Stimulated activated CD4-positive, alpha-beta T cell treated with anti-CD3 and anti-CD28 coated beads, Interleukin-4, amount 100 ng/mL, for 48 hours (primary cell): ENCODE measurements at places on chromosomes 6 and 20.

- no peak for DNase-seq
Measured at GRCh38 chr6:166989427-166990032, 9.7 kb upstream of the CEP43 start.

GRCh38 chr6:68975064-68975463, 340.0 kb downstream of the ADGRB3 start:
- no peak for DNase-seq

DNA sequence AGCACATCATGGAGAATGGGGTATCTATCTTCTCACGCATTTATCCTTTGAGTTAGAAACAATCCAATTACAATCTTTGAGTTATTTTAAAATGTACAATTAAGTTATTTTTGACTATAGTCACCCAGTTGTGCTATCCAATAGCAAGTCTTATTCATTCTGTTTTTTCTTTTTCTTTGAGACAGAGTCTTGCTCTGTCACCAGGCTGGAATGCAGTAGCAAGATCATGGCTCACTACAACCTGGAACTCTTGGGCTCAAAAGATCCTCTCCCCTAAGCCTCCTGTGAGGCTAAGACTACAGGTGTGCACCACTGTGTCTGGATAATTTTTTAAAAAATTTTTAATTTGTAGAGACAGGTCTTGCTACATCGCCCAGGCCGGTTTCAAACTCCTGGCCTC, 201.5 kb upstream of the ZNF217 start:
- no peak for DNase-seq

GRCh38 chr6:73702444-73702843, 6.4 kb downstream of the CD109 start:
- DNase-seq = no peak

DNA sequence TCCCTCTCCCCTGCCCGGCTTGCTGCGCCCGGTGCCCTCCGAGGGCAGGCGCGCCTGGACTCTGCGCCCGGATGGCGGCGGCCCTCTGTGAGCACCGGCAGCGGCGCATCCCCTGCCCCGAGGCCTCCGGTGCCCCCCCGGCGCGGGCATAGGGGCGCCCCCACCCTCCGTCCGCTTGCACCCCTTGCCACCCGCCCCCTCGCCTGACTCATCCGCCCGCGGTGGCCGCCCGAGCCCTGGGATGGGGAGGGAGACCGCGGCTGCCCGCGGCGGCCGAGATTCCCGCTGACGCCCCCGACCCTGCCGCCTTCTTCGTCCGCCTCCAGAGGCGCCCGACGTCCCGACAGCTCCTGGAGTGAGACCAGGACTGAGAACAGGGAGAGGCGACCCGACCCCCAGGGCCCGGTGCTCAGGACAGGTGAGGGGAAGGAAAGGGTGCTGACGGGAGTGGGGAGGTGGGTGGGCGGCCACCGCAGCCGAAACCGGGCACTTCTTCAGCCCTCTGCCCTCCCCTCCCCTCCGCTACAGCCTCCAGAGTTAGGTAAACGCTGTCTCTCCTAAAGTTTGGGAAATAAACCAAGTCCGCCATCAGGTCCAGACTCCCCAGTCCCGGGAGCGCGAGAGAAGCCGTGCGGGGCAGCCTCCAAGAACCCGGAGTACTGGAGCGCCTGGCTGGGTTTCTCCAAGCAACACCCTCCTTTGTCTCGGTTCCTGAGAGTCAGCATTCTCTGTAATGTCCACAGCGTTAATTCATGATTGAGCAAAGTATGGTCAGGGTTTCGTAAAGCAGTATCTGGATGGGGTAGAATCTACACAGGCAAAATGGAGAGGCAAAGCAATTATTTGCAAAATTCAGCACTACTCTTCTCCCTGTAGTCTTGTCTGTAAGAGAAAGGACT, 539 bp downstream of the TMEM200A start:
- peak; percentile 5 for DNase-seq

GRCh38 chr6:163733061-163733460, 318.5 kb downstream of the QKI start:
- DNase-seq = no peak

- no peak for DNase-seq
Measured at GRCh38 chr6:36666826-36667591, 11.5 kb upstream of the CDKN1A start.
